Cortex of kidney (tissue), 1 donor: ENCODE measurements at places on chromosomes 11 and 22.

- DNase-seq = no peak
These were observed 33.1 kb downstream of the SLC5A1 start for GRCh38 chr22:32075997-32076760.

- DNase-seq = no peak
These were observed 321.7 kb downstream of the TMEM135 start for GRCh38 chr11:87359401-87359800.

DNA sequence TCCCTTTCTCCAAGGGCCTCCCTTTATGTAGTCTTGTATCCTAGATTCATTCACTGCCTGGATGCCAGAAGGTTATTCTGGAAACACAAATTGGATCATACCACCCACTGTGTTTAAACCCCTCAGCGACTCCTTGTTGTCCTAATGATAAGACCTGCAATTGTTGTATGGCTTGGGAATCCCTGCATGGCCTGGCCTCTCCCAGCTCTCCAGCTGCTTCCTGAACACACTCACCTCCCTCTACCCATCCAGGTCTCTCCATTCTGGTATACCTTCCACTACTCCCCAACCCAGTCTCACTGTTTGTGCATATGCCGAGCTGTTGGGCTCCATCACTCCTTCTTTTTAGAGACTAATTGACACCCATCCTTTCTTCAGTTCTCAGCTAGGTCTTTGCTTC is 124.3 kb upstream of the ALX4 start:
- no peak for DNase-seq

GRCh38 chr11:128517451-128518230 is 69.7 kb downstream of the ETS1 start:
- no peak for DNase-seq

GRCh38 chr11:34351687-34352469 is 5.9 kb downstream of the ABTB2 start:
- no peak for DNase-seq

DNA sequence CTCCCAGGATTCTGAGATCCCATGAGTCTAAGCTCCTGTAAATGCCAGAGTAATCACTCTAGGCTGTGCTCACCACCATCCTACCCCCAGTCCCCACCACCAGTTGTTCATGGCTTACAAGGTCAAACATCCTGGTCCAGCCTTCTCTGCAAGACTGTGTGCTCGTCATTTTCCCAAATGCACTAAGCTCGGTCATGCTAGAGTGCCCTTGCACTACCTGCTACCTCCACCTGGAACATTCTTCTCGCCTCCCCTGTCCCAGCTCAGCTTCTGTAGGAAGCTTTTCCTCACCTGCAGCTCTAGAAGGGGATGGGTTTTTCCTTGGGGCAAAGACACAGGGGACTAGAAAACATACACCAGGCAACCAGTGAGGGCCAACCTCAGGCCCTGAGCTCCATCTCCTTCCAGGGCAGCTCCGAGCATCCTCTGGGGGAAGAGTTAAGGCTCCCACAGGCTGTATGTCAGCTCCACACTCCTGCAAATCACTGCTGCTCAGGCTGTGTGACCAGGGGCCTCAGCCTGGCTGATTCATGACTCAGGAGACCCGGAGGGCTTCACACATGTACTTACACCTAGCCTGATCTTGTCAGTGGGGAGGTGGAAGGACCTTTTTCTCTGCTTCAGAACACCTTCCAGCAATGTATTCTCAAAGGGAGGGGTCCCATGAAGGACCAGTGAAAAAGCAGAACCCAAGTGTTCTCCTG is 37.2 kb upstream of the CSNK2A3 start:
- DNase-seq = no peak

GRCh38 chr11:108632041-108632704 is 32.7 kb upstream of the DDX10 start:
- DNase-seq = no peak

DNA sequence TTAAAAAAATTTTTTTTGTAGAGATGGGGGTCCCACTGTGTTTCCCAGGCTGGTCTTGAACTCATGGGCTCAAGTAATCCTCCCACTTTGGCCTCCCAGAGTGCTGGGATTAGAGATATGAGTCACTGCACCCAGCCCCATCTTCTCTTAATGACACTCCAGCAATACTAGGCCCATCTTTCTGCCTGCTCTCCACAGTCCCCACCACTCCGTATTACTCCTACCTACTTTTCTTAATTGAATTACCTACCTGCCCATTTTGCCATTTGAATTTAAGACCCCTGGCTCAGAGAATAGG is 2.0 kb upstream of the STIM1 start:
- no peak for DNase-seq

- DNase-seq = no peak
These were observed 31.1 kb upstream of the WT1 start for GRCh38 chr11:32466279-32466915.

GRCh38 chr22:31350410-31350863 is 4.3 kb upstream of the PATZ1 start:
- no peak for DNase-seq
